ENCODE measurements at places on chromosomes 3 and 15.

- no peak for DNase-seq
These were observed 337.3 kb upstream of the SGO1 start for GRCh38 chr3:20523293-20523692.

GRCh38 chr3:64600246-64600950 lies 87.4 kb downstream of the ADAMTS9 start:
- no peak for DNase-seq

- no peak for DNase-seq
These were observed 89.3 kb downstream of the RASA2 start for GRCh38 chr3:141575879-141576743.

DNA sequence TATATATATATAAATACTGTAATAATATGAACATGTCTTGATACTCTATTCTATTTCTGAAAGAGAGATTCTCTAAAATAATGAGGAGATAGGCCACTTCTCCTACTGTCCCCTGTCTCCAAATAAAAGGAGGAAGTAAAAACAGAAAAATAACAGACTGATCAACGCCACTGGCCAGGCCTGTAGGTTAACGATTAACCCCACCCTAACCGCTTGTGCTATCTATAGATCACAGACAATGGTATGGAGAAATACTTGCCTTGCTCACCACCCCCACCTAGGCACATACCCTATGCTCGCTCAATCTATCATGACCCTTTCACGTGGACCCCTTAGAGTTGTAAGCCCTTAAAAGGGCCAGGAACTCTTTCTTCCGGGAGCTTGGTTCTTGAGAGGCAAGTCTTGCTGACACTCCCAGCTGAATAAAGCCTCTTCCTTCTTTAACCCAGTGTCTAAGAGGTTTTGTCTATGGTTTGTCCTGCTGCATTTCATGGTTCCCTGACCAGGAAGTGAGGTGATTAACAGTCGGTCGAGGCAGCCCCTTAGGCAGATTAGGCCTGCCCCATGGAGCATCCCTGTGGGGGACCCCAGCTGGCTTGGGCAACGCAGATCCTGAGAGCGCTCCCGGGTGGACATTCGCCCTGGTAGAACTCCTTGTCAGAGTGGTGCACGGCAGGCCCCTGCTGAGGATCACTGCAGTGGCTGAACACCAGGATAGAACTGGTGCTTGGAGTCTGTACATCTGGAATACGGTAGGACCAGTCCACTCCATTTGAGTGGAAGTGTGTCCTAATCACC lies 521.8 kb upstream of the CNTN3 start:
- DNase-seq, result no peak

DNA sequence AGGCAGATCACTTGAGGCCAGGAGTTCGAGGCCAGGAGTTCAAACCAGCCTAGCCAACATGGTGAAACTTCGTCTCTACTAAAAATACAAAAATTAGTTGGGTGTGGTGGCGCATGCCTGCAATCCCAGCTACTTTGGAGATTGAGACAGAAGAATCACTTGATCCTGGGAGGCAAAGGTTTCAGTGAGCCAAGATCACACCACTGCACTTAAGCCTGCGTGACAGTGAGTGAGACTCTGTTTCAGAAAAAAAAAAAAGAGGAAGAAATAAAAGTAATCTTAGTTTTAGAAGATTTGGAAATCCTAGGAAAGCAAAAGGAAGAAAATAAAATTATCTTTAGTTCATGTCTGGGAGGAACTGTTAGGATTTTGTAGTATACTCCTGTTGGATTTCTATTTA lies 77.2 kb downstream of the IL12A start:
- DNase-seq, result no peak

GRCh38 chr3:120446891-120447668 lies 3.7 kb downstream of the FSTL1 start:
- DNase-seq, result no peak

GRCh38 chr3:120560304-120561250 lies 35.6 kb upstream of the NDUFB4 start:
- no peak for DNase-seq

DNA sequence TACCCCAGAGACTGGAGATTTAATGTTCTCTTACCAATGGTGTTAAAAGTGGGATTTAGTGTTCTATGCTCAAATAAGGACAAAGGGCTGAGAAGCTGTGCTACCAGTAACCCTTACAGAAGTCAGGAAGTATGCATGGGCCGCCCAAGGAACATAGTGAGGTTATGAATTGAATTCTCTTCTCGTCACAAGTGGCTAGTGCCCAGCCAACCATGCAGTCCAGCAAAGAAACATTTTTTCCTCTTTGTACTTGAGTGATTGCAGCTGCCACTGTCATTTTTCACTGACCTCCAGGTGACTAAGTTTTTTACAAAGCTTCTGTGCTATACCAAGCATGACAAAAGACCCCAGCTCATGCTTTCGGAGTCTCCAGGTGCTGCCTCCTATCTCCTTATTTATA lies 110.6 kb upstream of the DCBLD2 start:
- no peak for DNase-seq

- DNase-seq, result no peak
These were observed 22.4 kb downstream of the MAP6D1 start for GRCh38 chr3:183802989-183803388.

DNA sequence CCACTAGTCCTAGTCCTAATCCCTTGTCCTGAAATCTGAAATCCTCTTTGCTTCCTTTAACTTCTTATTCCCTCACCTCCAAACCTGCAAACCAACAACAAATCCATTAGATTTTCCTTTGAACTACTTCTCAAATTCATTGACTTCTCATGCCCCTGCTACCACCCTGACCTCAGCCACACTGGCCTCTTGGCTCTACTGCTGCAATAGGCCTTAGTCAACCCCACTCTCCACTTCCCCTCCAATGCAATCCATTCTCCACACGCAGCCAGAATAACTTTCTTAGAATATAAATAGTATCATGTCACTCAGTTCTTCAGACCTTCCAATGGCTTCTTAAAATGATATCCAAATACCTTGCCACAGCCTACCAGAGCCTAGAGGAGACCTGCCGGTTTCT lies 131.1 kb upstream of the GADL1 start:
- no peak for DNase-seq

DNA sequence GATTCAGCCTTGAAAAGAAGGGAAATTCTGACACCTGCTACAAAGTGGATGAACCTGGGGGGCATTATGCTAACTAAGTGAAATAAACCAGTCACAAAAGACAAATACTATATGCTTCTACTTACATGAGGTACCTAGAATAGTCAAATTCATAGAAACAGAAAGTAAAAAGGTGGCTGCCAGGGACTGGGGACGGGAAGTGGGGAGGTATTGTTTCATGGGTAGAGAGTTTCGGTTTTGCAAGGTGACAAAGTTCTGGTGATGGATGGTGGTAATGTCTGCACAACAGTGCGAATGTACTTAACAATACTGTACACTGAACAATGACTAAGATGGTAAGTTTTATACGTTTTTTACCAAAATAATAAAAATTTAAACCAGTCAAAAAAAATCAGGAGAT lies 4.8 kb downstream of the IDH2 start:
- no peak for DNase-seq

GRCh38 chr15:78372880-78373279 lies 32.7 kb downstream of the CRABP1 start:
- no peak for DNase-seq

DNA sequence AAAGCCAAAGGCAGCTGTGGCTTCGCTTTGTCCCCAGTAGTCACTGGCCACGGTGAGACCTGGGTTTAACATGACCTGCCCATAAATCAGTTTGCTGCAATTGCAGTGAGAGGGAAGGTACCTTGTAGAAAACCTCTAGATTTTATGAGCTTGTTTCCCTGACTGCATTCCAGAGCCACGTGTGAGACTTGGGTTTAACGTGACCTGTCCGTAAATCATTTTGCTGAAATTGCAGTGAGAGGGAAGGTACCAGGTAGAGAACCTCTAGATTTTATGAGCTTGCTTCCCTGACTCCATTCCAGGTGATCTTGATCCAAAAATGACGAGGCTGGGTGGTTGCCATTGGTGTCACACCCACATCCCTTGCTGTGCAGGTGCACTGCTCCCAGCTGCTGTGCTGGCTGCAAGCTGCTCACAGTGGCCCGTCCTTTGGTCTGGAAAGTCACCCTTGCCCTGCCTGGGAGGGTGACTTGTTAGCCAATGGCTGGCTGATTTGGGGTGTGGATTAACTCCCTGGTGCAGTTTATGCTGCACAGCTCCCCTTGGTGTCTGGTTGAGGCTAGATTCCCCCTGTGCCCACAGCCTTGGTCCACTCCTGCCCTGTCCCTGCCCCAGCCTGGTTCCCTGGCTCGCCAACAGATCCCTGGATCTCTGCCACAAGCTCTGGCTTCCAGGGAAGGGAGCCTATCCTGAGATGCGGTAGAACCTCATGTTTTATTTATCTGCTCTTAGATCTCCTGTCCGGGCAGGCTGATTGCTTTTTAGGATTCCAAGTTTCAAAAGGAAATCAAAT lies 192.7 kb upstream of the CTDSPL start:
- no peak for DNase-seq

DNA sequence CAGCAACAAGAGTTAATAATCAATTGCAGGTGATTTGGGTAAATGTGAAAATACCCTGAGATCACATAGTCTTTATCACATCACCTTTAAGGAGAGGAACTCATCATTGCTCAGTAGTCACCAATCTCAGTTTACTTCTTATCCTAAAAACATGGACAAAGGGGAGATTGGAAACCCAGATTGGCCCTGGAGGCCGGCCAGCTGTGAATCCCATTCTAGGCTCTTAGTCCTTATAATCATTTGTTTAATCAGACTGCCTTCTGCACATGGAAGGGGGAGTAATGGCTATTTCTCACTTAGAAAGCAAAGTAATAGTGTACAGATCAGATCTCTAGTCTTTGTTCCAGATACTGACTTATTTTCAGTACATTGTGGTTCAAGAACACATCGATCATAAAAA lies 37.2 kb upstream of the CPB1 start:
- no peak for DNase-seq

- DNase-seq, result no peak
These were observed 165.2 kb downstream of the MECOM start for GRCh38 chr3:169498336-169498735.

- DNase-seq, result no peak
These were observed 122.6 kb downstream of the ARNT2 start for GRCh38 chr15:80526556-80527340.

DNA sequence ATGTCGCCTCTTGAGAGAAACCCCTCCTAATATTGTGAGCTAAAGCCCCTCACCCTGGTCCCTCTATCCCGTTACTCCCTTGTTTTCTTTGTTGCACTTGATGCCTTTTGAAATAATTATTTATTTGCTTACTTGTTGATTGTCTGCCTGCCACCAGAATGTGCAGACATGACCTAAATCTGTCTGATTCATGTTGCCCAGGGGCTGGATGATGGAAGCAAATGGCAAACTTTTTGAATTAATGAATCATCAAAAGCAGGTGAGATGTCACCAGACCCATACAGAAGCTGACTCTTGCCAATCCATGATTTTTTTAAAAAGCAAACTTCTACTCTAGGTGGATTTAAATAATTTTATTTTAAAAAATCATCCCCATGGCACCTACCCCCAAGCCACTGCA lies 49.3 kb downstream of the GRIP2 start:
- DNase-seq, result no peak

- DNase-seq, result no peak
These were observed 52.4 kb downstream of the BOC start for GRCh38 chr3:113263778-113264177.

- no peak for DNase-seq
These were observed 448.5 kb downstream of the NAALADL2 start for GRCh38 chr3:175307642-175308041.

DNA sequence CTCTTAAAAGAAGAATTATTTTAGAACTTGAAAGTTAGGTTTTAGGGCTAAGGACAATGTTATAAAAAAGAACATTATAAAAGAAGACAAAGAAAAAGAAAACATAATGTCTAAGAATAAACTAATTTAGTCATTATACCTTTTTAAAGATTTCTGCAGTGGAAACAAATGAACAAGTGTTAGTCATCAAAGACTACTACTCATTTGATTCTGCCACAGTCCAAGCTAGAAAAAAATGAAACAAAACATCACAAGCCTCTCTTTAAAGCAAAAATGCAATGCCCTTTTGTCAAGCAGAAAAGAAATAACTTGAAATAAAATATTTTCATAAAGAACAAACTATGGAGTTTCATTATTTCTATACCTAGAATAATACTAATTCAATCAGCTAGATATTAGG lies 102.0 kb downstream of the TBC1D5 start:
- DNase-seq, result no peak

GRCh38 chr3:77939726-77940125 lies 899.8 kb downstream of the ROBO2 start:
- no peak for DNase-seq

GRCh38 chr3:113743006-113743630 lies 2.9 kb downstream of the NAA50 start:
- DNase-seq, result no peak

DNA sequence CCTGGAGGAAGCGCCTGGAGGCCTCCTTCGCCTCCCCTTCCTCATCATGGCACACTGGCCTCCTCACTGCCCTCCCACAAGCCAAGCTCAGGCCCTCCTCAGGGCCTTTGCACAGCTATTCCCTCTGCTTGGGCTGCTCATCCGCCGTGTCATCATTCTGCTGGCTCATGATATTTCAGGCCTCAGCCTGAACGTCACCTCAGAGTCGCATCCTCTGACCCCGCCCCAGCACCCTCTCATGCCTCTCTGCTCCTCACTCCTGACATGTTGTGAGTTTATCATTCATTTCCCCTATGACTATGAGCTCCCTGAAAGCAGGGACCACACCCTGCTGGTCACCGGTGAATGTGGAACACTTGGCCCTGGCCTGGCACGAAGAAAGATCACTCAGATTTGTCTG lies 20.7 kb upstream of the POC1A start:
- DNase-seq, result no peak

GRCh38 chr15:59384507-59384906 lies 11.8 kb upstream of the MYO1E start:
- no peak for DNase-seq

GRCh38 chr3:7307410-7307809 lies 446.5 kb downstream of the GRM7 start:
- DNase-seq, result no peak

GRCh38 chr3:9146367-9147071 lies 102.9 kb downstream of the SRGAP3 start:
- DNase-seq, result no peak

DNA sequence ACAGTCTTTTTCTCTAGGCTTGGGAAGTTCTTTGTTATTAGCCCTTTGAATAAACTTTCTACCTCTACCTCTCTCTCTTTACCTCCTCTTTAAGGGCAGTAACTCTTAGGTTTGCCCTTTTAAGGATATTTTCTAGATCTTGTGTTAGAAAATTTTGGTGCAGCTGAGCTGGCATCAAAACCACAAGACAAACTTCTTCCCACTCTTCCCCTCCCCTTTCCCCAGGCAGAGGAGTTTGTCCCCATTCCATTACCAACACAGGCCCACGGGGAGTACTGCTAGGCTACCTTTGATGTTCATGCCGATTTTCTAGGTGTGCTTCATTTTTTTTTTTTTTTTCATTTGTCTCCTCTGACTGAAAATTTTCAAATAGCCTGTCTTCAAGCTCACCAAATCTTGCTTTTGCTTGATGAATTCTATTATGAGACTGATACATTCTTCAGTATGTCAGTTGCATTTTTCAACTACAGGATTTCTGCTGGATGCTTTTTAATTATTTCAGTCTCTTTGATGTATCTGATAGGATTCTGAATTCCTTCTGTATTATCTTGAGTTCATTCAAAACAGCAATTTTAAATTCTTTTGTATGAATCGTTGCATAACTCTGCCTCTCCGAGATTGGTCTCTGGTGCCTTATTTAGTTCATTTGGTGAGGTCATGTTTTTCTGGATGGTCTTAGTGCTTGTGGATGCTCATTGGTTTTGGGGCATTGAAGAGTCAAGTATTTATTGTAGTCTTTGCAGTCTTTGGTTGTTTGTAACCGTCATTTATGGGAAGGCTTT lies 112.0 kb downstream of the UBE2E2 start:
- no peak for DNase-seq

- DNase-seq, result no peak
These were observed 52.0 kb downstream of the DNAJC13 start for GRCh38 chr3:132469326-132469725.

All from activated CD4-positive, CD25-positive, alpha-beta regulatory T cell (primary cell).